ENCODE measurements at places on chromosomes 7 and 10.

- no peak for DNase-seq
Measured at GRCh38 chr10:63744060-63744941, 223.1 kb downstream of the REEP3 start.

DNA sequence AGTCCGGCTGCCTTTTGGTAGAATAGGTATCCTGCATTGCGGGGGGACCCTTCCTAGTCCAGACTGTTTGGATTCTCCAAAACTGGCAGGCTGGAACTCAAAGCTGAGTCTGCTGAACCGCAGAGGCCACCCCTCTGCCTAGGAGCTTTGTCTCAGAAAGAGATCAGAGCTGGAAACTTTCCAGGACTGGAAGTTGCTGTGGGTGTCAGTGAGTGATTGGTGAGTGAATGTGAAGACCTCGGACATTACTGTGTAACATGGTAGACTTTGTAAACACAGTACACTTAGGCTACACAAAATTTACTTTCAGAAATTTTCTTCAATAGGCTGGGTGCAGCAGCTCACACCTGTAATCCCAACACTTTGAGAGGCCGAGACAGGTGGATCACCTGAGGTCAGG lies 103.8 kb downstream of the DNAJC1 start:
- DNase-seq = no peak

DNA sequence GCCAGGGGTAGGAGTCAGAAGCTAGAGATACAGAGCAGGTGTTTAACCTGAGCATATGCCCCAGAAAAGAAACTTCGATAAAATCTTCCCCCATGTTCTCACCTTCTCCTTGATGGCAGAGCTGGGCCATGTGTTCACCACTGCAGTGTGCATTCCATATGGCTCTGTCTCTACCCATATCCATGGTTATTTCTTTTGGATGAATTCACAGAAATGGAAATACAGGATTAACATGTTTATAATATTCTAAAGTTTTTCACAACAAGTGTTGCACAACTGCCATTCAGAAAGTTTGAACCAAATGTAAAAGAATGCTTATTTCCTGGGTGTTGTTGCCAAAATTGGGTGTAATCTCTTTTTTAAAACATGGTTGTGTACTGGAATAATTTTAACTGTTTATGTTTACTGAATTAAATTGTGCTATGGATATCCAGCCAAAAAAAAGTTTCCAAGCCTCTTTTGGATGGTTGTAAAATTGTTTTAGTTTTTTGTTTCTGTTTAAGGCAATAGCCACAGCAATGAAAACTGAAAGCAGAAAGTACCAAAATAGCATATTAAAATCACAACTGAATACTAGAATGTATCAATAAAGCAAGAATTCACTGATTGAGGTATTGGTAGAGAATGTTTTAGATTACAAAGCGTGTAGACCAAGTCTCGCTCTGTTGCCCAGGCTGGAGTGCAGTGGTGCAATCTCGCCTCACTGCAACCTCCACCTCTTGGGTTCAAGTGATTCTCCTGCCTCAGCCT lies 19.9 kb upstream of the CCNY start:
- DNase-seq = no peak

DNA sequence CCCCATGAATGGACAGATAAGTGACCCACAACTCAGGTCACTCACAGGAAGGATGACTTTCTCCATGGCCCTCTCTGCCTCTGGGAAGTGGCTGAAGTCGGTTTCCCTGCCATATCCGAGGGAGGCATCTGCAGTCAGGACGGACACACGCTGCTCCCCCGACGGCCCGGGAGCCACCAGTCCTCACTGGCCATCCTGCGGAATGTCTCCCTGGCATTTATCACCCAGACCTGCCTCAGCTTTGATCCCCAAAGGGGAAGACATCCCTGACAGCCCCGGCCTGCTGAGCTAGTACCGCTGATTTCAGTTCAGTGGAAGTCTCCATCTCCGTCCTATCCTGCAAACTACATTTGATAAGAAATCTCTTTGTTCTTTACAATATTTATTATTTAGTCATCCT lies 339.5 kb upstream of the MKI67 start:
- DNase-seq = no peak

DNA sequence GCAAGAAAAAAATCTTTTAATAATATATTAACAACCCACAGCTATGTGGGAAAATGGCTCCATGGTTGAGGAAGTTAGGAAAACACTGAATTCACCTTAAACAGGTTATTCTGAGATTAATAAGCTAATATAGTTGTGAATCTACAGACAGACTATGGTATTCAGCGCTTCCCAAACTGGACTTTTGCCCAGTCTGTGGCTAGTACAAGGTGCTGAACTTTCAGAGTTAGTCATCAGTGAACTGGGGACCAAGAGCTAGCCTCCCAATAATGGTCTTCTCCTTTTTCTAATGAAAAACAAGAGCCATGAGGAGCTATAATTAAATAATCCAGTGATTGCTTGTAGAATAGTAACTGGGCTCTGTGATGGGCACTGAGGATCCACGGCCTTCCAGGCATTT lies 65.3 kb downstream of the FRMPD2 start:
- DNase-seq = no peak

- no peak for DNase-seq
Measured at GRCh38 chr10:122236690-122237306, 34.3 kb upstream of the BTBD16 start.

- no peak for DNase-seq
Measured at GRCh38 chr10:107232013-107232412, 67.5 kb upstream of the SORCS1 start.

- DNase-seq = no peak
Measured at GRCh38 chr10:109915566-109915965, 7.7 kb downstream of the XPNPEP1 start.

GRCh38 chr7:22582863-22583622 lies 83.1 kb upstream of the STEAP1B start:
- no peak for DNase-seq

GRCh38 chr7:107582875-107583274 lies 2.8 kb downstream of the BCAP29 start:
- DNase-seq = no peak

DNA sequence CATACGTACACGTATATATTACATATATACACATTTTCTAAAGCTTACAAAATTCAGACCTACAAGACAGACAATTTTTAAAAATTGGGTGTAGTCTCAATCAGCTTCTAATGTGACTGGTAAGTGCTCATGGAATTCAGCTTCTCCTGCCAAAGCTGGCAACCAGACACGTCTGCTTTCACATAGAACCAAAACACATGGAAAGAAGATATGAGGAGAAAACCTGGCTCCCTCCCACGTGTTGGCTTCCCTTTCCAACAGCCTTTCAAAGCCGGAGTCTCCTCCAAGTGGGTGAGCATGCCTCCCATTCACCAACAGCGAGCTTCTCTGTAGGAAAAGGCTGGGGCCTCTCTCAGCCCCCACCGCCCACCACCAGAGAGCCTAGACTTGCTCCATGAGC lies 33.4 kb downstream of the CDCA7L start:
- no peak for DNase-seq

- no peak for DNase-seq
Measured at GRCh38 chr10:73262105-73262730, 9.8 kb upstream of the MRPS16 start.

DNA sequence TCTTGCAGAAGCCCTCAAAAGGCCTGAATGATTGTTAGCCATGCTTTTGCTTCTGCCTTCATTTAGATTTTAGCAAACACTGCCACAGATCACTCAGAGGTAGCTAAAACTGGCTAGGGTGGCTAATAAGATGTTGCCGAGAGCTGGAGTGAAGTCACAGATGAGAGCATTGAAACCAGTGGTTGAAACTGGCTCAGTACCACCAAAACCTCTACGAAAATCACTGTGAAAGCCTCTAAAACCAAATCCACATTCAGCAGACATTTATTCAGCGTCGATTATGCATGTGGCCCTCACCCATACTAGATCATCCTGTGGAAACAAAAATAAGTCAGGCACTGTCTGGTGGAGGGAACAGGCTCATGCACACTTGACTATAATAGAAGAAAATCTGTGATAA lies 50.8 kb downstream of the PIK3CG start:
- no peak for DNase-seq

DNA sequence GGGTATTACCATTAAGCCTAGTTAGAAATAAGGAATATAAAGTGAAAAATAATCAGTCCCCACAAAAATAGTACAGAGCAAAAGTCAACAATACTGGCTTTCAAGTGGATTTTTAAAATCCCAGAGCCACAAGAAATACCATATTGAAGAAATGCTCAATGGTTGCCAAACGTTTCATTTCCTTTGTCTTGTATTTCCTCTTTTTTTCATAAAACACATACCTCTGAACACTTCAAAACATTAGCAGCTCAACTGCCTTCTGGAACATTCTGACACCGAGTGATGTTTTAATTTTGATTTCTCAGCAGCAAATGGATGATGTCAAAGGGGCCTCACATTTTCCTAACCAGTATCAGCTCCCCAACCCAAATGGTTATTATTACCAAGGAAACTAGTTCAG lies 10.5 kb downstream of the NOD1 start:
- no peak for DNase-seq

GRCh38 chr7:38934051-38934450 lies 25.1 kb upstream of the VPS41 start:
- DNase-seq = no peak

GRCh38 chr10:107059068-107059804 lies 105.3 kb downstream of the SORCS1 start:
- no peak for DNase-seq
